Vein endothelial cell (primary cell): ENCODE measurements at places on chromosomes 7 and 10. TPM values are rescaled to one million over a fixed set of nuclear protein-coding genes. Genes with fewer than 3 reads are reported as not detected.

The IL2RA gene
- not detected in 2 replicates for total RNA-seq

The CARD11 gene
- total RNA-seq: 3.5 and 20.3 TPM in 2 replicates

The TNS3 gene
- total RNA-seq: 16.0 and 19.6 TPM in 2 replicates

The MUC3A gene
- under 0.01 TPM in 1 of 2 replicates, not detected in the other for total RNA-seq

The GPR15LG gene
- not detected in 2 replicates for total RNA-seq

The PRTFDC1 gene
- total RNA-seq: 7.8 and 10.9 TPM in 2 replicates

The SLC16A9 gene
- total RNA-seq: under 0.01 and 0.67 TPM in 2 replicates

The ZNF853 gene
- total RNA-seq: 0.29 and 0.65 TPM in 2 replicates
